EH (cell line): ENCODE measurements at places on chromosomes 16 and 17.

- peak; percentile 47 for DNase-seq
Measured at GRCh38 chr16:61858988-61859387, 177.2 kb downstream of the CDH8 start.

GRCh38 chr17:76391200-76391715 lies 6.8 kb downstream of the SPHK1 start:
- DNase-seq = no peak

DNA sequence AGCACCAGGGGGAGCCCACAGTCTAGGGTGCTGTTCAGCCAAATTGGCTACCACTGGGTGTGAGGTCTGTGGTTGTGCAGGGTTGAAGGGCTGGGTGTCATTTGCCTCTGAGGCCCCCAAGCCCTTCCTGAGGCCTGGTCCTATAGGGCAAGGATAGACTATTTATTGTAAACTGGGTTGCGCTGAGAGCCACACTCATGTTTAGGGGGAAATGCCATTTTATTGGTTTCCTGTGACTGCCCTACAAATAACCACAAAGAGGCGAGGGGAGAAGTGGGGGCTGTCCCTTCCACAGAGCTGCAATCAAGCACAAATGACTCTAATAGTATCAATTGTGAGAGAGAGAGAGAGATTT lies 3.6 kb upstream of the ZCCHC14 start:
- no peak for DNase-seq

- DNase-seq = no peak
Measured at GRCh38 chr17:73722165-73722564, 77.9 kb upstream of the SDK2 start.

- no peak for DNase-seq
Measured at GRCh38 chr16:30558789-30559377, 709 bp upstream of the ZNF764 start.

DNA sequence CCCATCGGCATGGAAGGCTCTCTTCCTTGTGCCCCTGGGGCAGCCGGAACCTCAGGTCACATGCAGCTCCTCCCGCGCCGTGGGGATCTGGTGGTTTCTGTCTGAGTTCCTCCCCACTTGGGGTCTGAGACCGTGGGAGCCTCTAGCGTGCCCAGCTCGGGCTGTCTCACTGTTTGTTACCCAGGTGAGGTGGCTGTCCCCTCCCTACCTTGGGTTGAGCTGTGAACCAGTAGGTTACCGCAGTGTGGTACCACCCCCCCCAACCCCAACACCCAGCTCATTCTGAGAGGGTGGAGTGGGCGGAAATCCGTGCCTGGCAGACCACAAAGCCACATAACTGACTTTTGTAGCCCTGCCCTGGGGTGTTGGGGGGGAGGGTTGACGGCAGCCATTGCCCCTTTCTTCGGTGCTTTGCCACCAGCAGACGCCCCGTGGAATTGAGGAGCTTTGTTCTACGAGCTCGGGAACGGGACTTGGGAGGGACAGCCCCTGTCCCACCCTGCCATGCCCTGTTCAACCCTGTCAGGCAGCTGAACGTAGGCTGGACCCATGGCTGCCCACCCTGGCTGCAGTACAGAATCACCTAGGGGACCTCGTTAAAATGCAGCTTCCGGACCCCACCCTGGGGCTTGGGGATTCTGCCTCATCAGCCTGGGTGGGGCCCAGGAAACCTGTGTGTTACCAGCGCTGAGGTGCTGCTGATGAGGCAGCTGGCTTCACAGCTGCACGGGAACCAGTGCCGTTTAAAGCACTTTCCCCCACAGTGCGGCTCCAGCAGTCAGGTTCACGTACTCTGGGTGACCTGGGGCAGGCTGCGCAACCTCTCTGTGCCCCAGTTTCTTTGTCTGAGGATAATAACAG lies 18.5 kb downstream of the RAP1GAP2 start:
- no peak for DNase-seq

GRCh38 chr16:24671455-24671954 lies 57.9 kb upstream of the TNRC6A start:
- no peak for DNase-seq

- no peak for DNase-seq
Measured at GRCh38 chr16:88295671-88296436, 86.9 kb upstream of the ZNF469 start.

DNA sequence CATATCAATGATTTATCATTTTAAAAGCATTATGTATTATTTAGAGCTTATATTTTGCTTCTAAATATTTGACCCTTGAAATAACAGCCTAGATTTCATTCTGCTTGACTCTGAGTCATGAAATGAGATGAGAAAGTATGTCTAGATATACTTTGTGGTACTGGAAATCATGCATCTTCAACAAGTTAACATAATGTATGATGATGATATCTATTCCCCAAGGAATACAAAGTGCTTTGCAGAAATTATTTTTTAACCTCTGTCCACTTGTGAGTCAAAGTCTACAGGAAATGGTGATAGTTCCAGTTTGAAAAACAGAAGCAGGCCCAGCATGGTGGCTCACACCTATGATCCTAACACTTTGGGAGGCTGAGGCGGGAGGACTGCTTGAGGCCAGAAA lies 36.1 kb downstream of the GOSR1 start:
- DNase-seq = peak; percentile 13

DNA sequence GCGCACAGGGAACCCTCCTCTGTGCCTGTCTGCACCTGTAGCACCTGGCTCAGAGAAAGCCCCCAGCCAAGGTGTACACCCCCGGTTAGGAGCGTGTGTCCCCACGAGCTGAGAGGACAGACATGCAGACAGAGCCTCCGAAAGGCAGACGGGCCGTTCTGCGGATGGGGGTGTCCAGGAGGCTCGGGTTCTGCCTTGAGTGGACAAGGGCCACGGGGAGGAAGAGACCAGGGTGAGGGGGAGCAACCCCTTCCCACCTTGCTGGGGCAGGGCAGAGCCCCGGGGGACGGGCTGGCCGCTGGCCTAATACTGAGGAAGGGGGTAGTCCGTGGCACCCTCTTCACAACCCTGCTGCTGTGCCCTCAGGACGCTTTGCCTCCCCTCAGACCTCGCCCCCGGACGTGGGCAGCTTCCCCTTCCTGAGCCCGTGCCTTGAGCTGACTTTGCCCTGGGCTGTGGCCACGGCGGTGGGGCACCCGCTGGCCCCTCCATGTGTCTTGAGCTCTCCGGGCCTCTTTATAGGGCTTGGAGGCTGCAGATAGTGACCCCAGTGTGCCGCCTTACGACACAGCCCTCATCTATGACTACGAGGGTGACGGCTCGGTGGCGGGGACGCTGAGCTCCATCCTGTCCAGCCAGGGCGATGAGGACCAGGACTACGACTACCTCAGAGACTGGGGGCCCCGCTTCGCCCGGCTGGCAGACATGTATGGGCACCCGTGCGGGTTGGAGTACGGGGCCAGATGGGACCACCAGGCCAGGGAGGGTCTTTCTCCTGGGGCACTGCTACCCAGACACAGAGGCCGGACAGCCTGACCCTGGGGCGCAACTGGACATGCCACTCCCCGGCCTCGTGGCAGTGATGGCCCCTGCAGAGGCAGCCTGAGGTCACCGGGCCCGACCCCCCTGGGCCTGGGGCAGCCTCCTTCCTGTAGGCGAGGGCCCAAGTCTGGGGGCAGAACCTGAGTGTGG lies 5.7 kb downstream of the SLC22A31 start:
- DNase-seq = no peak

GRCh38 chr16:89155184-89155679 lies 16.3 kb upstream of the CDH15 start:
- DNase-seq = peak; percentile 89

DNA sequence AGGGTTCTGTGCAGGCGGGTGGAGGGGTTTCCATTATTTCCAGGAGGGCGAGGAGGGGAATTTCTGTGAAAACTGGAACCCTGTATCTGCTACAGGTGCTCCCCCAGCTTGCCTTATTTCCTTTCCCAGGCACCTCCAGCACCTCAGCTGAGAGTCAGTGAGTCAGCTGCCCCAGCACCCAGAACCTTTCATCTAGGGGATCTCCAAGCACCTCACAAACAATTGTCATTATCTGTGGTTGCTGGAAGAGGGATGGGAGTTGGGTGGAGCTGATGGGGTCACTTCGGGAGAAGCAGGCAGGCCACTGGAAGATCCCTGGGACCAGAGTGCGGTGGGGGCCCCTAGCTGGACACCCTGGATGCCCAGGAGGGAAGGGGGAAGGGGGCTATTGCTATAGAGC lies 10.0 kb upstream of the CLUH start:
- DNase-seq = no peak

GRCh38 chr17:50114849-50115357 lies 15.1 kb downstream of the SAMD14 start:
- DNase-seq = peak; percentile 70

GRCh38 chr17:36525113-36525512 lies 9.6 kb downstream of the MYO19 start:
- DNase-seq = peak; percentile 21
